Prostate gland (tissue), 2 donors: ENCODE measurements at places on chromosomes 3 and 15.

DNA sequence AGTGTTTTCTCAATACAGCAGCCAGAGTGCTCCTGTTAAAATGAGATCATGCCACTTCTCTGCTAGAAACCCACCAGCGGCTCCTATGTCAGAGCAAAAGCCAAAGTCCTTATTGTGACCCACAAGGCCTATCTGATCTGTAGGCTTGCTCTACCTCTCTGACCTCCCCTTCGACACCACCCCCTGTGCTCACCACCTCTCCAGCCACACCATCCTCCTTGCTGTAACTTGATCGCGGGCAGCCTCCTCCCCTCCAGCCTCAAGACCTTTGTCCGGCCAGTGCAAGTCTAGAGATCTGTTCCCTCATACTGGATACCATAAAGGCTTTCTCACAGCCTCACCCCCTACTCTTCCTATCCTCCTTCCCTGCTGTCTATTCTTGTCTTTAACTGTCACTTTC, 1.9 kb upstream of the IGDCC4 start:
- no peak for DNase-seq

DNA sequence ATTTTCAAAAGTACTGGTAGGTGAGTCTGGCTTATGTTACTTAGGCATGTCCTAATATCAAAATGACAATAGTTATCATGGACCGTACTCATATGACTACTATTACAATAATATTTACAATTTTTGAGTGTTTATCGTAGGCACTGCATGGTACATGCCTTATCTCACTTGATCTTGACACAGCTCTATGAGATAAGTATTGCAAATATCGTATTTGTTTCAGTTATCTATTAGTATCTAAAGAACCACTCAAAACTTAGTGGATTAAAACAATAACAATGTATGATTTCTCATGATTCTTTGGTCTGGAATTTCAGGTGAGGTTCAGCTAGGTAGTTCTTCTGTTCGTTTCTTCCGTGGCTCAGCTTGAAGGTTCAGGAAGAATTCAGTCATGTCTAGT, 59.7 kb upstream of the XCR1 start:
- DNase-seq: no peak

- DNase-seq: no peak
These were observed 57.5 kb downstream of the SCN11A start for GRCh38 chr3:38994251-38994650.

GRCh38 chr3:75115695-75116094, 501.2 kb upstream of the CNTN3 start:
- DNase-seq: no peak

DNA sequence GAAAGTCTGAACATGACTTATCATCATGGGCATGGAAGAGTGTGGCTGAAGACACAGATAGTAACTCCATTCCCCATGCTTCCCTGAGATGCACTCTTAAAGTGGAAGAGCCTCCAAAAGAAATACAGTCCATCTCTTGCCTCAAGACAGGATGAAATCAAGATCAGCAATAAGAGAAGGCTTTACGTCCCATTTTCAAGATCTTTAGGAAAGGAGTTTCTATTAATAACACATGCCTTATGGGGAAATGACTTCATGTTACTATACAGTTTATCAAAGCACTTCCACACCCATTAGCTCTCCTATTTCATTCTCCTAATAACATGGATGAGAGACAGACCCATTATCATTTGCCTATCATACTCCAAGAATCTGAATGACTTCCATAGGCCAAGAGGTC, 6.1 kb upstream of the KBTBD12 start:
- no peak for DNase-seq

DNA sequence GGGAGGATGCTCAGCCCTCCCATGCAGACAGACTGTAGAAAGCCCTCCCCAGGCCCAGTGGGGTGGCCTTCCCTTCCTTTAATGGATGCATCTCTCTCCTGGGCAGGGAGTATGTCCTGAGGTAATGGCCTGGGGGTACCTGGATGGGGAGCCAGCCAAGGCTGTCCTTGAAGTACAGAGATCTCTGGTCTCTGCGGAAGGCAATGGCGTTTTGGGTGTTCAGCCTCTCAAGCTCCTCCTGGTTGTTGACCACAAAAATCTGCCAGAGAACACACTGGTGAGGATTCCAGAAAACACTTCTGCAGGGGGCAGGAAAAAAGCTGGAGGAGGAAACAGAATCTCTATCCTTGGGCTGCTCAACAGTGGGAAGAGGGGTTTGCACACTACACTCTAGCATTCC, 28.9 kb downstream of the EAF1 start:
- no peak for DNase-seq

- no peak for DNase-seq
These were observed 5.2 kb downstream of the FOXB1 start for GRCh38 chr15:60009124-60009960.

DNA sequence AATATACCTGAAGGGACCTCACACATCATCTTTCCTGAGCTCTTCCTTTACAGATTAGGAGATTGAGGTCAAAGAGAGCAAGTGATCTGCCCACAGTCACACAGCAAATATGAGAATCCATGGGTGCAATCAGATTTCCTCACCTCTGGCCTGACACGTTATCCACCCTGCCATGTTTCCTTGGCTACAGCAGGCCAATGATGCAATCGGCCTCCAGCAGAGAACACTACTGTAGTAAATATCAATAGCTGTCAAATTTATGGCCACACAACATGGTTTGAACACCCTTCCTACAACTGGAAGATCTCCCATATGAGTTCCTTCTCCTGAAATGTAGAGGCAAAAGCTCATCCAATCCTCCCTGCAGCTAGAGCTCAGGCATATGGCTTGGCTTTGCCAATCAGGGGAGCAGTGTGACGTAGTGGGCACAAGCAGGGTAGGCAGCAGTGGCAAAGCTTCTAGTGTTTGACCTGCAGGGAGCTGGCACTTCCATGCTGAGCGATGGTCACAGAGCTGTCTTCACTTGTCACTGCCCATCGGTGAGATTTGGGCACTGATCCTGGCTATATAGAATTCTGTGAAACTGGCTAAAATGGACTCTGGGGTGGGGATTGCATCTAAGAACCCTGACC, 271.3 kb downstream of the TJP1 start:
- no peak for DNase-seq

GRCh38 chr15:77499087-77499760, 78.5 kb downstream of the HMG20A start:
- DNase-seq: no peak

- no peak for DNase-seq
These were observed 12.6 kb downstream of the OSBPL11 start for GRCh38 chr3:125582707-125583106.

DNA sequence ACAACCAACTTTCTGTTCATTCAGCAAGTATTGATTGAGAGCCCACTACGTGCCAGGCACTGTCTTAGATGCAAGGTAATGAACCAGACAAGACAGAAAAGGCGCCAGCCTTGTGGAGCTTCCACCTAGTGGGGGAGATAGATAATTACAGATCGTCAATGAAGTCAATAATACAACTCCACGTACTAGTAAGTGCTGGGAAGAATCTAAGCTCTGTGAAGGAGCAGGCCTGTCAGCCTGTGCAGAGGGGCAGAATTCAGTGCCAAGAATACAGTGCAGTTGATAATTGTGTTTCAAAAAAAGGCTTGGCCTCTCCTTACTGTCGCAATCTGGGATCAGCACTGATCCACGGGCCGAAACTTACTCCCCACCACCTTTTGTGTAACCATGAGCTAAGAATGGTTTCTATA, 186.3 kb downstream of the FEZF2 start:
- DNase-seq: no peak

DNA sequence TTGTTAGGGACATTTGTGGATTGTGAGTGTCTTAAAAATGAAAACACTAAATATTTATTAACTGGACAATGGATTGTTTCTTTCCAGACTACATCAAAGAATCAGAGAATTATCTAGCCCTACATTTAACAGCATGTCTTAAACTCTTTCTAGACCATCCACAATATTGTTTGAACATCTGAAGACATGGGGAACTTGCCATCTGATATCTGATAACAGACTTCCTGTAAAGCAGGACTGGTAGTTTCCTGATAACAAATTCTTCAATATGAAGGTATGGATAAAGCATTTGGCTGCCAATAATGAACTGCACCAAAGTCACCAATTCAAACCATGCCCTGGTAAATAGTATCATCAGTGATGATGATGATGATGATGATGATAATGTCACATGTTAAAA, 26.2 kb upstream of the HACD2 start:
- DNase-seq: no peak

- no peak for DNase-seq
These were observed 35.6 kb upstream of the LIPC start for GRCh38 chr15:58396181-58396580.

DNA sequence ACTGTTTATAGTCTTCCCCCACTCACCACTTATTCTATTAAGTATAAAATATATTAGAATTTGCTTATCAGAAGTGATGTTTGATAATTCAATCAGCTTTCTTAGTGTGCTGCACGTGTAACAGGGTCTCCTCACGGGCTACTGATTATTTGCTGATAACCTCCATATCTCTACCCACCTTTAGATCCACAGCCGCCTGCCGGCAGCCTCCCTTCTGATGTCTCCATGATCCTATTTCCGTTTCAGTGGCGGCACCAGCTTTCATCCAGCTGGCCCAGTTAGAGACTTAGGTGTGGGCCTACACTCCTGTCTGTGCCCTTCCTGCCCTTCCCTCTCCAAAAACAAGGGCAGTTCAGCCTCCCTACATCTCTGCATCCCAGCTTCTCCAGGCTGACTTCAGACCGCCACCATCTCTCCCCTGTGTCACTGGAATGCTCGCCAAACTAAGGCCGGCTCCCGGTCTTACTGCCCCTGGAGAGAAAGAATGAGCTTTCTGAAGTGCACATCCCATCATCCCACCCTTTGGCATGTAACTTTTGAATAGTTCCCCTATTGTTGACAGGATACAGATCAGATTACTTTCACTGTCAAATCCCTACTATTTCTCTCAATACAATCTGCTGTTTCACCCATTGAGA, 76.6 kb upstream of the PRTG start:
- DNase-seq: no peak
